ENCODE measurements at places on chromosomes 13 and 19.

DNA sequence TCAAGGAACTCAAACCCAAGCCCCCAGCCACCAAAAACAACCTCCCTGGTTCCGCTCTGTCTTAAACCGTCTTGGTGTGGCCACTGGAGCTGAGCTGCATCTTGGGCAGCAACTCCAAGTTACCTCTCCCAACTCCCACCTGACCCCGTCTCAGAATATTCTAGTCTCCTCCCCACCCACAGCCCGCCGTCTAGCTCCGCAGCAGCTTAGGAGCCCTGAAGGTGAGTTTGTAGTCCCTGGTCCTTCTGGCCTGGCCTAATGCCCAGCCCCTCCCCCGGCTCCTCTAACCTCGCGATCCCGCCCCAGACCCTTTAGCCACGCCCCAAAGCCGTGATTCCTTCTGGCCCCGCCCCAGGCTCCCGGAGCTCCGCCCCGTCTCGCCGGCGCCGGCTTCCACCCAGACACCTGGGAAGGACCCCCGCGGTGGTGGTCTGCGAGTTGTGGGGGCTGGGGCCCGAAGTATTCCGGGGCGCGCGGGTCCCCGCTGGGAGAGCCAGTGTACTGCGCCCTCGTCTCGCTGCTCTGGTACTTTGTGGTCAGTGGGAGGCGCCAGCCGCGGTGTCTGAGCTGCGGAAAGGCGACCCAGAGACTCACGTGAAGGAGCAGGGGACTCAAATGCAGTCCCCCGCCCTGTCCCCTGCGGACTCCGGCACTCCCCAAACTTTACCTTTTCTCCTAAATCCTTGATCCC, 2.5 kb upstream of the LHB start:
- DNase-seq: peak; percentile 71

DNA sequence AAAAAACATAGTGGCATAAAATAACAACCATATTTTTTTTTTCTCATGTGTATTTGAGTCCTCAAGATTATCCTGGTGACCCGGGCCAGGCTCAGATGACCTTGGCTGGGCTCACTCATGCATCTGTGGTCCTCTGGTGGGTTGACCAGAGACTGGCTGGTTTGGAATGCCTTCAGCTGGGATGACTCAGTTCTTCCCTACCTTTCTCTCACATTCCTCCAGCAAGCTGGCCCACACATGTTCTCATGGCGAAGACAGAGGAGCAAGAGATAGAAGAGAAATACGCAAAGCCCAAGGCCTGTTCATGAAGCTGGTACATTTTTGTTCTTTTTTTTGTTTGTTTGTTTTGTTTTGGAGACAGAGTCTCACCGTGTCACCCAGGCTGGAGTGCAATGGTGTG, 14.3 kb upstream of the ZNF541 start:
- DNase-seq: no peak

GRCh38 chr13:30927595-30927994, 4.9 kb upstream of the TEX26 start:
- no peak for DNase-seq

GRCh38 chr19:45103508-45104319, 10.7 kb downstream of the PPP1R37 start:
- DNase-seq: no peak

DNA sequence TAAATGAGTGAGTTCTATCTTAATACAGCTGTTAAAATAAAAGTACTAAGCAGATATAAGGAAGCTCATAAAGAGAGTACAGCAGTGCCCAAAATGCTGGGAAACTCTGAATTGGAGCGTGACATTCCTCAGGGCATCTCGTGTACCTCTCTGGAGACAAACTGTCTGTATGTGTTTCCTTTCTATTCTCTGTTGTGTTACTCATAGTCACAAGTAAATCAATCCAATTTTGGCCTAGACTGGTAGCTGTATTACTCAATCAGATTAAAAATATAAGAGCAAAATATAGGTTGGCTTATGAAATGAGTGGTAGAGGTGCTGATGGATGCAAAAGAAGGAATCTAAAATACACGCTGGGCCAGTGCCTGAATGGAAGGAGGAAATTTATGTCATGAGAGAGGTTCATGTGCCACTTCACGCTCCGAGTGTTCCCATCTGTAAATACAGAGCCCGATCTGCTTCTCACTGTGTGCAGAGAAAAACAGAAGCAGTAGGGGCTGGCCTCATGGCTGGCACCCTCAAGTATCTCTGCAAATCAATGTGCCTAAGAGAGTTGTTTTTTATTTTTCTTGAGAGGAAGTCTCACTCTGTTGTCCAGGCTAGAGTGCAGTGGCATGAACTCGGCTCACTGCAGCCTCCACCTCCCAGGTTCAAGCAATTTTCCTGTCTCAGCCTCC, 58.7 kb upstream of the RGCC start:
- no peak for DNase-seq

GRCh38 chr13:50125304-50125553, 110.0 kb downstream of the KCNRG start:
- DNase-seq: no peak

DNA sequence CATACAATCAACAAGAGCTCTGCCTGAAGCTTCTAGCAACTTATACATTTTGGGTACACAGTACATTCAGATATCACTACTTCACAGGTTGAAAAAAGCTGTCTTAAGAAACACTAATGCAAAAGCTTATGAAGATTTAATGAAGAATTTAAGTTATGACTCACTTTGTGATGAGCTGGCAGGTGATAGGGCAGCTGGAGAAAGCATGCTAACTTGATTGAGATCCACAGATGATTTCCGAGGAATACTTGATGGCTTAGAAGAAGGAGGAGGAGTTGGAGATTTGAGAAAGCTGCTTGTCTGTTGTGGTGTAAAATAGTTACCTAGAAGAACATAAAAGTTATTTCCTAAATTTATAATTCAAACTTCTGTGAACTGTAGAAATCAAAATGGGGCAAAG, 23.3 kb downstream of the EXOSC8 start:
- no peak for DNase-seq

DNA sequence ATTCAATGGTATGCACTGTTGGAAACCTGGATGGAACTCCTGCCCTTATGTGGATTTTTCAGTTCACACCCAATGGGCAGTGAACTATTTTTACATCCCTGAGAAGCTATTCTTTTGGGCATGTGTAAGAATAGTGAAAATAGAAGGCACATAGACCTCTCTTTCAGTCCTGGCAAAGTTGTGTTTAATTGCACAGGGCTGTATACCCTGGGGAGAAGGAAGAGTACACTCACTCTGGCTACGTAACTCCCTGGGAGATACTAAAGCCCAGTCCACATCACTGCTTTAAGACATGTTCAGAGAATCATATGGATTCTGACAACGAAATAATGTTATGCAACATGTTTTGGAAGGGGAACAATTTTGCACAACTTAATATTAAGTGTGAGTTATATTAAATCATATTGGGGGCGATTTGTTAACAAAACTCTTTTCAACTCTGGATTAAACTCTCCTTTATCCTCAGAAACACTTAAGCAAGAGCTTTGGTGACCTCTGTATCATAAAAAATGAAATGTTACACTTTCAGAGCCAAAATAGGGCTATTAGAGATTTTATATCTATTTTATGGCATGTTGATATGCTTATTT, 166.1 kb downstream of the DCT start:
- DNase-seq: no peak

DNA sequence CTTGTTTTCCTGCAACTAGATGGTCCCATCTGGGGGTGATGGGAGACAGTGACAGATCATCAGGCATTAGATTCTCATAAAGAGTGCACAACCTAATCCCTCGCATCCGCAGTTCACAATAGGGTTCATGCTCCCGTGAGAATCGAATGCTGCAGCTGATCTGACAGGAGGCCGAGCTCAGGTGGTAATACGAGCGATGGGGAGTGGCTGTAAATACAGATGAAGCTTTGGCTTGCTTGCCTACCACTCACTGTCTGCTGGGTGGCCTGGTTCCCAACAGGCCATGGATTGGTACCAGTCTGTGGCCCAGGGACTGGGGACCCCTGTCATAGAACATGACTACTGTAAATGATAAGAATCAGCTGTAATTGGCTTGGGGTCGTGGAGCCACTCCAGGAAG, 28.0 kb downstream of the WDR88 start:
- no peak for DNase-seq

- DNase-seq: no peak
Observed at GRCh38 chr13:64078480-64078936, 2662.9 kb upstream of the PCDH20 start.

GRCh38 chr19:1324806-1325567, 39.3 kb downstream of the EFNA2 start:
- DNase-seq: peak; percentile 11

DNA sequence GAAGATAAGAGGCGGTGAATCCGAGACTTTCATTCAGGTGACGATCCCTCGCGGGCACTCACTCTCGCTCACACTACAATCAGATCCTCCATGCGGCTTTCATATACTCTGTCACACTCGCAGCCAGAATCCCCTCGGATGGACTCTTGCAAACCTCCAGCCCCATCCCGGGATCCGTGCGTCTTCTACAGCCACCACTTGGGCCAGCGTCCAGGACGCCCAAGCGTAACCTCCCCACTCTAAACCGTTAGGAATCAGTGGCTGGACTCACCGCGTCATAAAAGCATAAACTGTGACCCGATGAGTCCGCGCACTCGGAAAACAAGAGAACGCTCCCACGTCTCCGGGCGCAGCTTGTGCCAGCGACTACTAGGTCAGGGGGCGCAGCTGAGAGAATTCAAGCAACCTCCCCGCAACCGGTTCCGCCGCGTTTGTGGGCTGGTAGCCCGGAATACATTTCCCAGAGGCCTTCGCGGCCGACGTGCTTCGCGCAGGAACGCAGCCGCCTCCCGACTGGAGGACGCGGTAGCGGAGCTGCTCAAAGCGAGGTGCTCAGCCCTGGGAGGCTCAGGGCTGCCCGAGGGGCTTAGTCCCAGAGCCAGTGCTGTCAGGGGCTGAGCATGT, 27.6 kb downstream of the ZNF607 start:
- peak; percentile 84 for DNase-seq

- no peak for DNase-seq
Observed at GRCh38 chr13:28636069-28636468, 22.9 kb upstream of the POMP start.

DNA sequence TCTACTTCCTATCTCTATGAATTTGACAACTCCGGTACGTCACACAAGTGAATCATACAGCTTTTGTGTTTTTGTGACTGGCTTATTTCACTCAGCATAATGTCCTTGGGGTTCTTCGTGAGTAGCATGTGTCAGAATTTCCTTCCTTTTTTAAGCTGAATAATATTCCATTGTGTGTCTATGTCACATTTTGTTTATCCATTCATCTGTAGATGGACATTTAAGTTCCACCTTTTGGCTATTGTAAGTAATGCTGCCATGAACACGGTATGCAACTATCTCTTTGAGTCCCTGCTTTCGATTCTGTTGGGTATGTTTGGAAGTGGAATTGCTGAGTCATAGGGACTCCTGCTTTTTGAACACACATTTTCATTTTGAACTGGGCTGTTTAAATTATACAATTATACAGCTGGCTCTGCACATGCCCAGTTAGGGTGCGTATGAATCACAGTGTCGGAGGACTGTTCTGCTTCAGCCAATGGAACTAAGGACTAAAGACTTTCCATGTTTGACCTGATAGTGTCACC, 43.0 kb upstream of the C13orf42 start:
- no peak for DNase-seq

GRCh38 chr19:28633319-28634018, 579.5 kb downstream of the UQCRFS1 start:
- DNase-seq: peak; percentile 42

DNA sequence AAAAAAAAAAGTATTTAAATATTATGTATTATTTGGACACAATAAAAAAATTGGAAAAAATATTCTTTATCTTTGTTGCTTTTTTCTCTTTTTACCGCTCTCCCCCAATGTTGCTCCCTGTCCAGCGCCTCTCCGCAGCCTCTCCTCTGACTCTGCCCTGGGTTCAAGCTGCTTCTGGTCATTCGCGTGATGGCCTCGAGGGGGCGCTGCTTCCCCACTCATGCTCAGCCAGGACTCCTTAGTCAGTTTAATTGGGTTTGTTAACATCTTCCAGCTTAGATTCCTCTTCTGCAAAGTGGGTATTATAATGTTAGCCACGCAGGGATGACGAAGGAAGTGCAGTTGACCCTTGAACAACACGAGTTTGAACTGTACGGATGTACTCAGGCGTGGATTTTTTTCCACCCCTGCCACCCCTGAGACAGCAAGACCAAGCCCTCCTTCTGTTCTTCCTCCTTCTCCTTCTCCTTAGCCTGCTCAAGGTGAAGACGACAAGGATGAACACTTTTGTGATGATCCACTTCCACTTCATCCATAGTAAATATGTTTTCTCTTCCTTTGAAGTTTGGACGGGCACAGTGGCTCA, 4.9 kb upstream of the NWD1 start:
- peak; percentile 41 for DNase-seq

DNA sequence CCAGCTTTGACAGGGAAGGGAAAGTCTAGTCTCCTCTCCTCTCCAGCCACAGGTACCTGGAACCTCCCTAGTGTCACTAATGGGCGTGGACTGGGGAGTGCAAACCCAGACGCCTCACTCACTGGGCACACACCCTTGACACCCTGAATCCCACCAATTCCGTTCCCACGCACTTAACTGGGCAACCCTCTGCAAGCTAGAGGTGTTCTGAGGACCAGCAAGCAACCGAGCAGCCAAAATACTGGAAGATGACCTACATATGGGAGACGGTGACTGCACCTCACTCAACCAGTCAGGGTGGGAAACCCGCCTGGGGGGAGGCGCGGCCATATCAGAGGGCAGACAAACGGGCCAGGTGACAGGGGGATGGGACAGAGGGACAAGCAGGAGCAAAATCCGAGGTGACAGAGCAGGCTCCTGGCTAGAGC, 991 bp downstream of the ABHD17A start:
- DNase-seq: peak; percentile 72

DNA sequence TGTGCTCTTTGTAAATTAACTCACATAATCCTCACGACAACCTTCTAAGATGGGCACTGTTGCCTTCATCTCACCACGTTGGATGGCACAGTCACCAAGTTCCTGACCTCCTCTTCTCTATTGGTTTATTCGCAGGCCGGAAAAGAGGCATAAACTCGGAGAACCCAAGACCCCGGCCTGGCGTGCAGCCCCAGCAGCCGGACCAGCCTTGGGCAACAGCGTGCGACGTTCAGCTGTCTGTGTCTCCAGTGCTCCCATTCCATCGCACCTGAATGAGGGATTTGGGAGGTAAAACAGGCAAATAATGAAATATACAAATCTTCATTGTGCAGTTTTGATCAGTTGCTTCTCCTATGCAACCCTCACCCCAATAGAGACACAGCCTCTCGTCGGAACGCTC, 34.5 kb upstream of the GAS6 start:
- DNase-seq: no peak

DNA sequence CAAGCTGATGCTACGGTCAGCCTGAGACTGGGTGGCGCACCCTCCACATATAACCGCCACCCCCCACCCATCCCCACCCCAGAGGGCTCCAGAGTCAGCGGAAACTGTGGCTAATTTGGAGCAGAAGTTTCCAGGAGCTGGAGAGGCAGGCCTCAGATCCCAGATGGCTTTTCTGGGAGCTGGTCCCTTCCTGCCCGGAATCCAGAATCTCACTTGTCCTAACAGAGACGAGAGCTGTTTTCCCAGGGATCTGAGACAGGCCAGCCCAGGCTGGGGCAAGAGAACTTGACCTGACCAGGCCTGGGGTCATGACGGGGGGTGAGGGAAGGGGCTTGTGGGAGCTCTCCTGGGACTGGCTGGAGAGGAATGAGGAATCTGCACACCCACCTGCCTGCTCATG, 6.5 kb downstream of the EPHX3 start:
- DNase-seq: no peak

GRCh38 chr13:57569986-57570385, 61.6 kb upstream of the PCDH17 start:
- no peak for DNase-seq
